ENCODE measurements at places on chromosomes 6 and 20. TPM values are rescaled to one million over a fixed set of nuclear protein-coding genes. Genes with fewer than 3 reads are reported as not detected.

DNA sequence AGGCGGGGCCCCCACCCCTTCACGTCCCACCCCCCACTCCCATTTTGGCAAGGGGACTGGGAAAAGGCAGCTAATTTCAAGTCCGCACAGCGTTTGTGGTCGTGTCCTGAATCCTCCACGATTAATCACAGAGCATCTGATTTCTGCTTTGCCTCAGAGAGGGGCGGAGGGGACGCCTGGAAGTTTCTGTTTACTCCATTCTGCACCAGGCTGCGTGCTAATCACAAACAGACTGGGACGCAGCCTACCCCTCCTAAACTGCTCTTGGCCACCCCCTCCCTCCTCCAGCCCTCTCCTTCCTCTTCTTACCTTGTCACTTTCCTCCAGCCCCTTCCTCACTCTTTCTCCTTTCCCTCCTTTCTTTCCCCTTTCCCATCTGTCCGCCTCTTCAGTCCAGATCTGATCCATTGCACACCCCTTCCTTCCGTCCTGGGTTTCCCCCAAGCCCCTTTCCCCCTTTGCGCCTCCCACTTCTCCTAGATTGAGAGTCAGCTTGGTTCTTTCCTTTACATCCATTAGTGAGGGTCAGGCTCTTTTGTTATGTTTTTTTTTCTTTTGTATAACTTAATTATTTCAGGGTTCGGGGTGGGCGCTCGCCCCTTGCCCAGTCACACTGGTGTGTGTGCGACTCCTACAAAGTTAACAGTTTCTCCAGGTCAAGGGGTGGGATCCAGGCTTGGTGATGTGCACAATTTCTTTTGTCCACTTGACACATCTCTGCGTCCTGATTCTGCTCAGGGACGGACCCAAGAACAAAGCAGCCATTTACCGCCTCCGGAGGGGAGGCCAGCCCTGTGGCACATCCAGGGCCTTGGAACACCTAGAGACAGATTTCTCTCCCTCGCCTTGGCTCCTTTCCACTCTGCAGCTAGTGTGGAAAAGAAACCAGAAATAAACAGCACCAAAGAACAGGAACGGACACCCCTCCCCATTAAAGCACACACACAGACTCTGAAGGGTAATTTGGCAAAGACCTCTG, 520 bp upstream of the RIPOR3 start:
- DNase-seq: peak; percentile 50

DNA sequence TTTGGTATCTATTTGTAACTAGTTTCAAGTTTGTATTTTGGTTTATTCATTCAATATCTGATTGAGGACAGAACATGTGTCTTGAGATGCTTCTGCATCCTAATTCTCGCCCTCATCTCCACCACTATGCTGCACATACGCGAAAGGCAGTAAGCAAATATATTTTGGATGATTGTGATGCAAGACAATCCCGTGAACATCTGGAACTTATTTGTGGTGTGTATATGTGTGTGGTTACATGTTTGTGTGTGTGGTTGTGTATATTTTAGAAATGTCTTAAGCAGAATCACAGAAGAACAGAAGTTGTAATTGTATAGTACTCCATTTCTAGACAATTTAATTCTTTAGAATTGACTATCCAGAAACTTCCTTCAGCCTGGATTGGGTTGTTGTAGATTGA, 35.1 kb upstream of the RNF144B start:
- DNase-seq: no peak

PRDM13 gene
- not detected for polyA plus RNA-seq

RNF217 gene
- polyA plus RNA-seq: 53.7 TPM

SLC44A4 gene
- polyA plus RNA-seq: 0.23 TPM
